ELR (cell line): ENCODE measurements at places on chromosomes 7 and 10.

DNA sequence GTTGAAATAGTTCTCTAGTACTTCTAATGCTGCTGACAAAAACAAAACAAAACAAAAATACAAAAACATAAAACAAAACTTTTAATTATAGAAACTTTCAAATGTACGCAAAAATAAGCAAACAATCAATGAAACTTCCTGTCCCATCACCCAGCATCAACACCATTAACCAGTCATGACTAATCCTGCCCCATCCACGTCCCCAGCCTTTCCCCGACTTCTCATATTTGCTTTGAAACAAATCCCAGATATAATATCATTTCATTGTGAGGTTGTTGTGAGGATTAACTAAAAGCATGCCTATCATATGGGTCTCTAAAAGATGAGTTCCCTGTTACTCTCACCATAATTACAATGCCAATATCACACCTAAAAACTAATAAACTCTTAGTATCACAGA is 55.7 kb downstream of the CSTF2T start:
- DNase-seq, result no peak

DNA sequence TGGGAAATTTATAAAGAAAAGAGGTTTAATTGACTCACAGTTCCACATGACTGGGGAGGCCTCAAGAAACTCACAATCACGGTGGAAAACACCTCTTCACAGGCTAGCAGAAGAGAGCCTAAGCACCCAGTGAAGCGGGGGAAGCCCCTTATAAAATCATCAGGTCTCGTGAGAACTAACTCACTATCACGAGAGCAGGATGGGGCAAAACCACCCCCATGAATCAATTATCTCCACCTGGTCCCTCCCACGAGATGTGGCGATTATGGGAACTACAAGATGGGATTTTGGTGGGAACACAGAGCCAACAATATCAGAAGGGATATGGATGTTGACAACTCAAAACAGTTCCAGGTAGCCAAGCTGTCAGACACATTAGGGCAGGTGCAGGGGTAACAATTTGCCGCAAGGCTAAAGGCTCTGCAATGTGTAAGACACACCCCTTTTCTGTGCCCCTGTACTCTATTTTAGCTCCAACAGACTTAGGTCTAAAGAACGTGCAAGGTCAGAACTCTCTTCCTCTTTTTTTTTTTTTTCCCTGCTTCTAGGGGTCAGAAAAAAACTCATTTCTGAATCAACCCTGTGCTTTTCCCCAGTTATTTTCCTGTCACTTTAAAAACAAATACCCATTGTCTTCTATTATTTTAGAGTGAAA is 30.7 kb upstream of the RBM20 start:
- peak; percentile 14 for DNase-seq

DNA sequence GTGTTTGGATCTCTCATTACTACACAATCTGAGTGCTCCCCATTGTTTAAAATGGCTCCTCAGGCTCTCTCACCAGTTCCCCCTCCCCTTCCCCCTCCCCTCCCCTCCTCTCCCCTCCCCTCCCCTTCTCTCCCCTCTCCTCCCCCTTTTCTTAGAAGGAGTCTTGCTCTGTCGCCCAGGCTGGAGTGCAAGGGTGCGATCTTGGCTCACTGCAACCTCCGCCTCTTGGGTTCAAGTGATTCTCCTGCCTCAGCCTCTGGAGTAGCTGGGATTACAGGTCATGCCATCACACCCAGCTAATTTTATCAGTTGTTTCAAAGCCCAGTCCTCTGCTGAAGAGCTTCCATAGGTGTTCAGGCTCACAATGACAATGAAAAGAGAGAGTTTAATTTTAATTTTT is 3.6 kb upstream of the CCAR1 start:
- DNase-seq, result no peak

GRCh38 chr7:136150311-136150710 is 173.2 kb upstream of the MTPN start:
- peak; percentile 1 for DNase-seq

DNA sequence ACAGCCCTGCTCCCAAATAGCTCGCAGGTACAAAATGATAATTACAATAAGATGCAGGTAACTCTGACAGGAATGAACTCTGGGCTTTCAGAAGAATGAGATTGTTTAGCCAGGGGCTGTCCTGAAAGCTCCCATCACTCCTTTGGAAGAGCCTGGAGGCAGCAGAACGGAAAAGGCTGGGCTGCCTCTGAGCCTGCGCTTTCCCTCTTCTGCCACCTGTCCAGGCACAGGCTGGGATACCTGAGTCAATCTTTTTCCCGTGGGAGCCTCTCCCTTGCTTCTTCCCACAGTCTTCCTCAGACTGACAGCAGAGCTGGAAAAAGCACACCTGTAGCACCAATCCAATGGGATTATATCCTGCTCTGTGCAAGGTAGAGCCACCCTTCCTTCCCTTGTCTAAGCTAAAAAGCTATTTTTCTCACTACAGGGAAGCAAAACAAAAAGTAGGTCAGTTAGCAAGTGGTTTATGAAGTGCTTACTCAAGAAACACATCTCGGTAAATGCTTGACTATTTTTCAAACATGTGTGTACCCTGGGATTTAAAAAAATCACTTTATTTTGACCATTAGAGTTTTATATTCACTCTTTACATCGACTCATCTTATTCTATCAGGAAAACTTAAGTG is 12.3 kb upstream of the CUL1 start:
- DNase-seq, result no peak

GRCh38 chr7:121442845-121443244 is 46.7 kb upstream of the FAM3C start:
- no peak for DNase-seq

DNA sequence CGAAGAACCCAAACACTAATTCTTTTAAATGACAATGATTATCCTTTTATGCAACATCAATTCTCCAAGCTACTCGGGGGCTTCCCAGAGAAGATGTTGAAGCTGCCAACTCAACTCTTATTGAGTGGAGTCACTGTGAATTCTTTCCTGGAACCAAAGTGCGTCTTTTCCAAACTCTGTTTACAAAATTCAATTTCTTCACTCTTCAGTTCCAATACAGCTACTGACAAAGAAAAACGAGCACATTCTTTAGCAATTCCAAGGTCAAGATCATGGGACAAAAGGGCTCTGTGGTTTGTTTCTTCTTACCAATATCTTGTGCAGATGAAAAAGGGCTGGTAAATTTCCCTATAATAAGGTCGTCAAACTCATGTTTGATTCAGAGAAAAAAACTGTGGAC is 74.2 kb downstream of the FAS start:
- no peak for DNase-seq

DNA sequence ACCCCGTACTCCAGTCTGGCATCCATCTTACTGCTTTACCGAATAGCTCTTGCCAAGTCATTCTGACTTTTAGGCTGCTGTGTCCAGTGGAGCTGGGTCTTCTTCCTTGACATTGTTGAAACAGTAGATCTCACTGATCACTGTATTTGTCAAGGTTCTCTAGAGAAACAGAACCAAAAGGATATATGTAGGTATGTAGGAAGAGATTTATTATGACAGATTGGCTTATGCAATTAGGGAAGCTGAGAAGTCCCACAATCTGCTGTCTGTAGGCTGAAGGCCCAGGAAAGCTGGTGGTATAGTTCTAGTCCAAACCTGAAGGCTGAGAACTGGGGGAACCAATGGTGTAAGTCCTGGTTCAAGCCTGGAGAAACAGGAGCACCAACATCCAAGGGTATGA is 12.1 kb upstream of the PRRT4 start:
- DNase-seq, result no peak

GRCh38 chr7:130352194-130353074 is 7.8 kb downstream of the CPA5 start:
- DNase-seq, result peak; percentile 72

GRCh38 chr10:52440612-52441285 is 126.7 kb downstream of the DKK1 start:
- DNase-seq, result no peak

DNA sequence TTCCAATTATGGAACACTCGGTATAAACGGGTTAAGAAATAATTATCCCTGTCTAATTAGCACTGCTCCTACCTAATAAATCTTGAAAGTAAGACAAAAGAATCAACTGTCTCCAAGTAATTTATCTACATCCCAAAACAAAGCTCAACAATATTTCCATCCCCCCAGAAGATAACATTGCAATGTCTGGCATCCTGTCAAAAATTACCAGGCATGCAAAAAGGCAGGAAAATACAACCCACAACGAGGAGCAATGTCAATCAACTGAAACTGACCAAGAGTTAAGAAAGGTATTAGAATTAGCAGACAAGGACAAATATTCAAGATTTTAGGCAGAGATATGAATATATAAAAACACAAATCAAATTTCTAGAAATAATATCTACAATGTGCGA is 84.5 kb upstream of the SVIL start:
- DNase-seq, result no peak

DNA sequence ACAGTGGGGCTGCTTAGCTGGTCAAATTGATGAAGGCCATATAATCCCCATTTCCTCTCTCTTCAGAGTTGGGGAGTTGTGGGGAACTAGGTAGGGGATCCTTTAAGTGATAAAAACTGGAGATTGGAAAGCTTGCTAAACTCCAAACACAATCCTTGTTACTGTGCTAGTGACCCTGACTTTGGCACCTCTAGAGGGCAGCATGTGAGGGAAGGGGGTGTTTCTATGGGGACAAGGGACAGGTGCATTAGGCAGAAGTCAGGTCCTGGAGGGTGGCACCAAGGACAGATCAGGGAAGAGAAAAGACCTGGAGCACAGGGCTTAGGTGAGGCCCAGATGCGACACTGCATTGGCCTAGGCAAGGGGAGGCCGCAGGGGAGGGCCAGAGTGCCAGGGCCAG is 66.9 kb downstream of the CDHR3 start:
- no peak for DNase-seq

- DNase-seq, result no peak
Observed at GRCh38 chr10:60762554-60762953, 15.7 kb upstream of the CDK1 start.

GRCh38 chr10:119737039-119737663 is 11.3 kb downstream of the INPP5F start:
- no peak for DNase-seq

GRCh38 chr10:43024942-43025700 is 51.7 kb upstream of the RET start:
- no peak for DNase-seq

GRCh38 chr10:95414016-95414830 is 123.4 kb upstream of the PDLIM1 start:
- DNase-seq, result no peak

GRCh38 chr7:32030904-32031692 is 39.1 kb downstream of the PDE1C start:
- DNase-seq, result peak; percentile 9

- no peak for DNase-seq
Observed at GRCh38 chr10:18723801-18724200, 64.6 kb downstream of the ARL5B start.

GRCh38 chr7:34756691-34757090 is 98.7 kb downstream of the NPSR1 start:
- no peak for DNase-seq

DNA sequence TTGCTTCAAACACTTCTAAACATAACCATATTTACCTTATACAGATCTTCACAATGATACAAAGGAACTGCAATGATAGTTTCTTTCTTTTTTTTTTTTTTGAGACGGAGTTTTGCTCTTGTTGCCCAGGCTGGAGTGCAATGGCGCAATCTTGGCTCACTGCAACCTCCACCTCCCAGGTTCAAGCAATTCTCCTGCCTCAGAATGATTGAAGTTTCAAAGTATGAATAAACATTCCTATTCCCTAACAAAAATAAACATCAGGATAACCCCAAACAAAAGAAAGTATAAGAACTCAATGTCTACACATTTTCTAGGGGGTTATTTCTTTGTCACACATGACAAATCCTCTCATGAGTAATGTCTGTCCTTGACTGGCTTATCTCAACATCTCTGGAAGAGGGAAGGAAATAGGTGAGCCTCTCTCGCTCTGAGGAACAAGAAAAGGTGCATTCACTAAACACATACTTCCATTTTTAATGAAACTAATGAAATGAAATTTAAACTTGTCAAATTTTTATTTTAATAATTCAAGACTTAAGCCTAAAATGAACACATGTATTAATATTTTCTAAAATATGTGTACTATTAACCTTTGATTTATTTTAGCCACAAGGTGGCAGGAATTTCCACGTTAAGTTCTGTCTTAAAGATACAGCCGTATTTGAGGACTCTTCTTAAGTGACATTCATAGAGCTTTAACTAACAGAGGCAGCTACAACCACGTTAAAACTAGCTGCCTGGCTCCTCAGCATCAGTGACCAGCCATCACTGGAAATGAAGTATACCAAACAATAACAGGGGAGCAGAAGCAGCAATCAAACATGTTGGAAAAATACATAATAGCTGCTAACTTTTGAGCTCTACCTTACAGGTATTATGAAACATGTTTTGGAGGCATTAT is 58.3 kb downstream of the MALSU1 start:
- DNase-seq, result peak; percentile 89

- DNase-seq, result no peak
Observed at GRCh38 chr7:101586906-101587677, 42.0 kb downstream of the MYL10 start.

- no peak for DNase-seq
Observed at GRCh38 chr7:114925434-114925833, 3.5 kb downstream of the MDFIC start.

DNA sequence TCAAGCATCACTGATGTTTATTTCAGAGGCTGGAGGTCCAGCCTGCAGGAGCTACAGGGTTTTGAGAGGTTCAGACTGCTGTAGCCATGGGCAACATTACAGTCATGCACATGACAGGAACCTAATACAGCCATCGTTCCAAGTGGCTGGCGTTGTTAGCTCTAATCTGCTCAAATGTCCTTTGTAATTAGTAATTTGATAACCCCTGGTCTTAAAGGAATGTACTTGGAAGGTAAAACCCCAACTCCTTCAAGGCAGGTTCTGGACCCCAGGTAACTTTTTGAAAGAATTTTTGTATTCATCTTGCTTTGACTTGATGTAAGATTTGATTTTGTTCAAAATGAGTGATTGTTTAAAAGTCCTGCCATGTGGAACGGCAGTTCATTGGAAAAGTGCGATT is 34.7 kb upstream of the FOXI2 start:
- DNase-seq, result no peak

- peak; percentile 95 for DNase-seq
Observed at GRCh38 chr7:40221836-40222235, 87.0 kb downstream of the SUGCT start.

GRCh38 chr7:158408318-158408920 is 179.2 kb downstream of the PTPRN2 start:
- no peak for DNase-seq

DNA sequence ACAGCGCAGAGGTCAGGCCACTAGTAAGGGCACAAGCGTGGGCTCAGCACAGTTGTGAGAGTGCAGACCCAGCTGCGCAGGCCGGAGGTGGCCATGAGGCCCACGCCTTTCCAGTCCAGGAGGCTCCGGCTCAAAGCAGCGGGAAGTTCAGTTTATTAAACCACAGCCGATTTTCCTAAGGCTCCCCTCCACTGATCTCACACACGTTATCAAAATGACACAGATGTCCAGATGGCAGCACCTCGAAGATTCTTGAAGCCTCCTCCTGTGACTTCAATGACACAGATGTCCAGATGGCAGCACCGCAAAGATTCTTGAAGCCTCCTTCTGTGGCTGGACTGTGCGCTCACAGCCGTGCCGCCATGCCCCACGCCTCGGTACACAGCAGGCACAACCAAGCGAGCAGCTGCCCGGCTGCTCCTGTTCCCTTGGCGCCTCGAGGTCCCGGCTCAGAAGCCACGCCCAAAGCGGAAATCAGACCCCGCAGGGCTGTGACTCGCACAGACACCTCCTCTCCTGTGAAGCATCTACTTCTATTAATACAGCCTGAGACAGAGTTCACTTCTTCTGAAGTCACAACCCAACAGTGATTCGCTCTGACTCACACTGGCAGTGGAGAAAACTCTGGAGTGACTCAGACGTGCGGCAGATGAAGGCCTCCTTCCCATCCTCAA is 122.7 kb downstream of the MAD1L1 start:
- peak; percentile 99 for DNase-seq
